Fibroblast of skin of right quadriceps (primary cell): ENCODE measurements at places on chromosomes 4 and X.
A peak's percentile ranks its signal among the peaks of the same experiment; 100 is the strongest.

- no peak for DNase-seq
Measured at GRCh38 chr4:41420541-41420940, 117.4 kb upstream of the LIMCH1 start.

DNA sequence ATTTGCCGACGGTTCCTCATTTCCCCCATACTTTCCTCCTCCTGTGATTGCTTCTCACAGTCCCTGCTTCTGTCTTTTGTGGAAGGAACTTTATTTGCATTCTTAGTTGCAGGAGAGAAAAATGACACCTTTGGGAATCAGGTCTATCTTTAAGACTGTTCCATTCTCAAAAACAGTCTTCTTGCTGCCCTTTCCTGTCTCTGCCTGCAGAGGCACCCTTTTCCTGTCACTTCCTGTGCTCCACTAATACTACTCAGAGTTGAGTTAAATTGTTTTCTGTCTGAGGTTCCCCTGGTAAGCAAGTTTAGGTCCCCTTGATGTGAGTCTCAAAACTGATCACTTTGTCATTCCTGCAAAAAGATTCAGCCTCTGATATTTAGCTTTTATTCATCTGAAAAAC lies 208.8 kb upstream of the CLNK start:
- no peak for DNase-seq

- DNase-seq, result no peak
Measured at GRCh38 chrX:117973110-117973807, 143.4 kb downstream of the KLHL13 start.

DNA sequence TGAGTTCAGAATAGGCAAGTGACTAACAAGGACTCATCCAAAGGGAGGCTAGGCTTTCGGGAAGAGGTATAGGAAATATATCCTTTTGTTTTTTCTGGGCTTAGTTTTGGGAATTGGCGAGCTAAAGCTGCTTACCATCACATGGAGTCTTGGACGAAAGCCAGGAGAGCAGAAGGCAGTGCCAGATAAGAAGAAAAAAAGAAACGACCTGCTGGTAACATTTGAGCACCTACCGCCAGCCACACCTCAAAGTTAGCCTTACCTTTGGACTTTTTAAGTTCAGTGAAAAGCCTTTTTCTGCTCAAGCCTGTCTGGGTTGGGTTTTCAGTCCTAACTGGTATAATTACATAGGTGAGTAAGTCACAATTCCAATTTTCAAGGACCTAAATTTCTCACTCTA lies 85.1 kb upstream of the LCORL start:
- DNase-seq, result no peak

DNA sequence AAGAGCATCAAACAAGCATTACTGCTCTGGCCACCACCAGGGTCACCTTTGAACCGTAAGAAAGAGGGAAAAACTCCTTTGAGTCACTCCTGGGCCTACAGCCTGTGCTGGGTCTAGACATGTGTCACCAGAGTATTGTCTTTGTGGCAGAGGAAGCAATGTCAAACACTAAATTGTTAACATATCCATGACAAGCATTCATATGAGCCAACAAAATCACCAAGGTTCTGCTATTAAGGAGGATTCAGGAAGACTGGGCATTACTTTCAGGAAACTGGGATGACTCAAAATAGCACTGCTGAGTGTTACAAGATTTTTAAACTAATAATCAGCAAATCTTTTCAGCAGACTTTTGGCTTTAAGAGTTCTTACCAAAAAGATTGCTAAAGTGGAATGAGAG lies 28.1 kb downstream of the LGI2 start:
- peak; percentile 20 for DNase-seq
